ENCODE measurements at places on chromosomes 7 and 10. TPM values are rescaled to one million over a fixed set of nuclear protein-coding genes. Genes with fewer than 3 reads are reported as not detected.

The LIPF gene
- not detected for total RNA-seq

DNA sequence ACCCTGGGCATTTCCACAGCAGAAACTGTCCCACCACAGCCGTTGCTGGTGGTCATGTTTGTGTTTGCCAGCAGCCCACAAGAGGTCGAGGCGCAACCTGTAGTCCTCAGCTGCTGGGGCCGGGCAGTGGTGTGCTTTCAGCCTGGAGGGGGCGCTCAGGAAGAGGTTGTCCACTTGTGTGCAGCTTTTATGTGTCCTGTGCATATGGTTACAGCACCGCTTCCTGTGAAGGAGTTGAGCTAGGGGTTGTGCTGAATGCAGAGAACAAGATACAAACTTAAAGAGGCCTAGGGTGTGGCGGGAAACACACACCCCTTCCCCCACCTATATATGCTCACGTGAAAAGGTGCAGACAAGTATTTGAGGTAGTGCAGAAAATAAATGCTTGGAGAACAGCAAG, 29.5 kb upstream of the PFKFB3 start:
- no peaks in the 10 kb centered on the region for H3K36me3 ChIP-seq
- peaks cover 41% of the 10 kb centered on the region for H3K4me1 ChIP-seq
- H3K27ac ChIP-seq: no peak overlapping the region
- no peaks in the 10 kb centered on the region for H3K27me3 ChIP-seq
- no peak for DNase-seq

DNA sequence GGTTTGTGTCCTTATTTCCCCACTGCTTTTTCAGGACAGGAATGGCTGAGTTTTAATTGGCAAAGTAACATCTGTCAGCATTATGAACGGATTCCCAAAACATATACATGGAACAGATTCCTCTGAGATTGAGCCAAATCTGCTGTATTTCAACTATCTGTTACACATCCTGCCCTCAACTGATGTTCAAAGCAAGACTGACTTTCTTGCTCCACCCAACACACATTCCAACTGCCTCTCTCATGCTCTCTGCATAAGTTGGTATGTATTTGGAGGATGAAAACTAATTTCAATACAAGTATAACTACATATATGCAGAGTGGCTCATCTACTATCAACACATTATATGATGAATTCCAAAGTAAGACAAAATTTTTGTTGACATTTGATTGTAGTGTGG, 342.2 kb downstream of the GATA3 start:
- no peak overlapping the region for H3K4me3 ChIP-seq
- no peaks in the 10 kb centered on the region for H3K36me3 ChIP-seq
- no peak for DNase-seq
- peaks cover 5% of the 10 kb centered on the region for H3K27me3 ChIP-seq
- no peak overlapping the region for H3K27ac ChIP-seq

GRCh38 chr7:66143876-66144332, 29.3 kb downstream of the CRCP start:
- peaks cover 24% of the 10 kb centered on the region for H3K36me3 ChIP-seq
- no peak for DNase-seq
- no peaks in the 10 kb centered on the region for H3K27me3 ChIP-seq

DNA sequence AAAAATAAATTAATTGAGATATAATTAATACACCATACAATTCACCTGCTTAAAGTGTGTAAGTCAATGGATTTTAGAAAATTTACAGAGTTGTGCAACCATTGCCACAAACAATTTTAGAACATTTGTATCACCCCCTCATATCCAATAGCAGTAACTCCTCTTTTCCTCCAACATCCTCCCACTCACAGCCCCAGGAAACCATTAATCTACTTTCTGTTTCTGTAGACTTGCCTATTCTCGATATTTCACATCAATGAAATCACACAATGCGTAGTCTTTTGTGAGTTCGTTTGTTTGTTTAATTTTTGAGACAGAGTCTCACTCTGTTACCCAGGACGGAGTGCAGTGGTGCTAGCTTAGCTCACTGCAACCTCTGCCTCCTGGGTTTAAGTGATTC, 13.7 kb upstream of the HERC4 start:
- no peaks in the 10 kb centered on the region for H3K4me1 ChIP-seq
- DNase-seq: no peak
- H3K36me3 ChIP-seq: no peaks in the 10 kb centered on the region
- no peak overlapping the region for H3K27ac ChIP-seq
- H3K27me3 ChIP-seq: no peaks in the 10 kb centered on the region

GRCh38 chr7:43753271-43753810, 5.1 kb upstream of the BLVRA start:
- no peaks in the 10 kb centered on the region for H3K27me3 ChIP-seq
- no peak overlapping the region for H3K27ac ChIP-seq
- DNase-seq: no peak
- H3K4me3 ChIP-seq: no peak overlapping the region
- H3K4me1 ChIP-seq: no peaks in the 10 kb centered on the region

The CCDC6 gene
- 31.7 TPM for total RNA-seq

The PPP1R17 gene
- total RNA-seq: 0.28 TPM

DNA sequence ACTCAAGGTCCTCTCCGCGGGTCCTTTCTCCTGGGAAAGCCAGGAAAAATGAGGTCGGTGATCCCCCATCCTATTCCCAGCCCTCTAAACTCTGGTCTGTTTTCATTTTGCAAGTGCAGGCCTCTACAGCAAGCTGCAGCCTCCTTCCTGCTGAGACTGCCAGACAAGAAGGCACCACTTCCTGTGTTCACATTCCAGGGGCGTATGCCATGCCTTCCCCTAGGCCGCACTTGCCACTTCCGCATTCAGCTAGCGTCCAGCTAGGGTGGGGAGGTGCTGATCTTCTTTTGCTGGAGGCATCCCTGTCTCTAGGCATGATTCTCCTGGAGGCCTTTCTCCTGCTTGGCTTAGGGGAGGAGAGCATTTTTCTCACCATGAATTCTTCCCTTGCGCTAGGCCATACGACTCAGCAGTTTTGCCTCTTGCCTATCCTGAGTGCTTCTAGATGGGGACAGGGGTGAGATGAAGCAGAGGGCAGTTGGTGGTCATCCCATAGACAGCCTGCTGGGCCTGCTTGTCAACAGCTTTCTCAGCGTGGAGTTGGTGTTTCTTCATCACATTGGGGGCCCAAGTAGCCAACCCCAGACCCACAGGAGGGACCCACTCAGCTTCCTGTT, 328.9 kb downstream of the RPS24 start:
- H3K27me3 ChIP-seq: no peaks in the 10 kb centered on the region
- H3K27ac ChIP-seq: no peak overlapping the region
- H3K4me3 ChIP-seq: no peak overlapping the region
- DNase-seq: peak; percentile 30

- no peak overlapping the region for H3K4me3 ChIP-seq
- DNase-seq: peak; percentile 5
- H3K27ac ChIP-seq: no peak overlapping the region
These were observed 671.0 kb upstream of the FOXK1 start for GRCh38 chr7:4010923-4011656.

DNA sequence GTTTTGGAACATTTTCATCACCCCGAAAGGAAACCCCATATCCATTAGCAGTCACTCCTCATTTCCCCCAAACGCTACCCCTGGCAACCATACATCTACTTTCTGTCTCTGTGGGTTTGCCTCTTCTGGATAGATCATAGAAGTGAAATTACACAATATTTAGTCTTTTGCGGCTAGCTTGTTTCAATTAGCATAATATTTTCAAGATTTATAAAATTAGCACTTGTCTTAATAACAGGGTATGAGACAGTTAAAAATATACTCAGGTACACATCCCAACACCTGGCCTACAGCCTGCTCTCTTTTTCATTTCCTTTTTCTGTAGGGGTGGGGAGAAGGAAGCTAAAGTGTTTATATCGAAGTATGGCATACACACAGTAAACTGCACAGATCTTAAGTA, 81.4 kb upstream of the LRGUK start:
- H3K36me3 ChIP-seq: no peaks in the 10 kb centered on the region
- no peak for DNase-seq
- no peaks in the 10 kb centered on the region for H3K4me1 ChIP-seq
- H3K27ac ChIP-seq: no peak overlapping the region

DNA sequence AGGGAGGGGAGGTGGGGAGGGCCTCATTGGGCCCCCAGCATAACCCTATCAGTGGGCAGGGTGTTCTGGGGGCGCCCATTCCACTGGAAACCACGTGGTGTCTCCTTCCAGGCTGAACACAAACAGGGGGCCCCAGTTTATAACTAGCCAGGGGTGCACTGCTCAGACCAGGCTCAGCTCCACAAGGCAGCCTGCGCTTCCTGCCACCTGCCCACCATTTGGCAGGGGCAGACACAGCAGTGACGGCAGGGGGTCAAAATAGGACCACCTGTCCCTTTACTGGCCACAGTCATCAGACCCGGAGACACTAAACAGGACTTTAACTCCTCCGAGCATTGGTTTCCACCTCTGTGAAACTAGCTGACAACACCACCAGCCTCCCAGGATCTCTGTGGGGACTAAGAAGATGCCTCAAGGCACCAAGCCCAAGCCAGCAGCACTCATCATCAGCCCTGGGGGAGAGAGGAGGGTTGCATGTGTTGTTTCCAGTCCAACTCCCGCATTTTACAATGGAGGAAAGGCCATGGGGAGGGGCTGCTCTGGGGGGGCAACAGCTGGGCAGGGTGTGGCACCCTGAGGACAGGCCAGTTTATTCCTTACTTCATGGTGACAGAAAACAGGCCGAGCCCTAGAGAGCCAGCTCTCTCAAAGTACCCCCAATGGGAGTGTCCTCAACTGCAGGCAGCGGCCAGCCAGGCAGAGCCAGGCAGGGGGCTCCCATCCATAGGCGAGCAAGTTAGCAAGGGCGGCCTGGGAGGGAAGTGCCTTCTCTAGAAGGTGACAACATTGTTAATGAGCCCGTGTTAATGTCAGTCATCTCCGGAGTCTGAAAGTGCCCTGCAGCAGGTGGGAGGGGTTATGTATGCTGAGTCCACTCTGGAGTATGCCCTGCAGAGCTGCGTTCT, 127.6 kb downstream of the TNS3 start:
- peaks cover 37% of the 10 kb centered on the region for H3K4me1 ChIP-seq
- H3K4me3 ChIP-seq: no peak overlapping the region
- H3K36me3 ChIP-seq: no peaks in the 10 kb centered on the region
- no peak for DNase-seq
- H3K27me3 ChIP-seq: no peaks in the 10 kb centered on the region

DNA sequence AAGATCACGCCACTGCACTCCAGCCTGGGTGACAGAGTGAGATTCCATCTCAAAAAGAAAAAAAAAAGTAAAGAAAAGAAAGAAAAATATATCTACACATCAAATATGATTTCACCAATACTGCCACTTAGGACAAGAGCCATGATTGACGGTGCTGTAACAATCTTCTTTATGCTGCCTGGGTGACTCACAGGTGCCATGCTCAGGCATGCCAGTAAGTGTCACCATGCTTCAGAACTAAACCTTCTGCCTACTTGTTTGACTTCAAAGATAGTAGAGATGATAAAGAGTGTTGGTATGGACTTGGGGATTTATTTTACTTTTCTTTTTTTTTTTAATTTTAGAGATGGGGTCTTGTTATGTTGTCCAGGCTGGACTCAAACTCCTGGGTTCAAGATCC, 33.6 kb upstream of the DNMBP start:
- H3K27me3 ChIP-seq: no peaks in the 10 kb centered on the region
- no peaks in the 10 kb centered on the region for H3K4me1 ChIP-seq
- no peak overlapping the region for H3K4me3 ChIP-seq
- H3K27ac ChIP-seq: no peak overlapping the region
- no peaks in the 10 kb centered on the region for H3K36me3 ChIP-seq

The VPS37D gene
- 4.5 TPM for total RNA-seq

The SPDYE5 gene
- total RNA-seq: not detected

The PNLIP gene
- total RNA-seq: not detected

The ALOX5 gene
- 8.8 TPM for total RNA-seq

- H3K4me3 ChIP-seq: peak within 1 kb of the TSS; percentile 83
- H3K27ac ChIP-seq: peak within 1 kb of the TSS; percentile 67
- no peaks in the 10 kb centered on the region for H3K36me3 ChIP-seq
- peak; percentile 73 for DNase-seq
These were observed at the start of gene SNX10 for GRCh38 chr7:26291699-26292538. TSS of gene SNX10 (plus strand) at chr7:26291862. CDS start at chr7:26346443, 54,581 bp downstream.

- peak; percentile 60 for DNase-seq
- no peaks in the 10 kb centered on the region for H3K36me3 ChIP-seq
- H3K4me3 ChIP-seq: peak overlapping the region; percentile 50
- H3K4me1 ChIP-seq: peaks cover 8% of the 10 kb centered on the region
- H3K27me3 ChIP-seq: no peaks in the 10 kb centered on the region
These were observed 384 bp downstream of the DCLRE1C start for GRCh38 chr10:14953424-14954000.

GRCh38 chr10:26557641-26558014, 119.5 kb downstream of the APBB1IP start:
- DNase-seq: no peak
- H3K27ac ChIP-seq: no peak overlapping the region
- H3K27me3 ChIP-seq: no peaks in the 10 kb centered on the region
- H3K36me3 ChIP-seq: no peaks in the 10 kb centered on the region
- H3K4me1 ChIP-seq: no peaks in the 10 kb centered on the region

DNA sequence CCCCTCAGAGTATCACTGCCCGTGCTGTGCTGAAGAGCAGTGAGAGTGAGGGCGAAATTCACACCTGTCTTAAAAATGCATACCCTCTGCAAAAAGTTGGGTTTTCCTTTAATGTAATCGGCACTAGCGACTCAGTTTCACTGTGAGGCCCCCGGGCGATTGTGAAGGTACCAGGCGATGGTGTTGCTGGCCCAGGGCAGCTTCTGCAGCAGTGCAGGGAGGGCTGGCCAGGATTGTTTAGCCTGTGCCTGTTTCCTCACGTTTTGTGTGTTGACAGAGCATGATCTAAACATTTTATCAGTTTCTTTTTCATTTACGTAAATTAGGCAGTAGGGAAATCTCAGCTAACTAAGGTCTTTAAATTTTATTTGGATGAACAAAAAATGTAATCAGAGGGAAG, 13.3 kb downstream of the ZNF862 start:
- no peak overlapping the region for H3K4me3 ChIP-seq
- H3K36me3 ChIP-seq: no peaks in the 10 kb centered on the region
- H3K27ac ChIP-seq: no peak overlapping the region
- H3K4me1 ChIP-seq: peaks cover 7% of the 10 kb centered on the region

GRCh38 chr7:104934665-104935064, 79.3 kb upstream of the KMT2E start:
- H3K27ac ChIP-seq: no peak overlapping the region
- H3K4me1 ChIP-seq: no peaks in the 10 kb centered on the region
- no peaks in the 10 kb centered on the region for H3K36me3 ChIP-seq
- no peak overlapping the region for H3K4me3 ChIP-seq
- no peaks in the 10 kb centered on the region for H3K27me3 ChIP-seq
- DNase-seq: no peak

GRCh38 chr7:91717681-91718470, 162.6 kb downstream of the MTERF1 start:
- H3K27me3 ChIP-seq: no peaks in the 10 kb centered on the region
- no peaks in the 10 kb centered on the region for H3K36me3 ChIP-seq
- DNase-seq: no peak
- no peak overlapping the region for H3K27ac ChIP-seq
- H3K4me1 ChIP-seq: no peaks in the 10 kb centered on the region
- no peak overlapping the region for H3K4me3 ChIP-seq
